Endothelial cell (in vitro differentiated cells): ENCODE measurements at places on chromosomes 4 and X.
A peak's percentile ranks its signal among the peaks of the same experiment; 100 is the strongest.

- no peak overlapping the region for H3K27ac ChIP-seq
- no peaks in the 10 kb centered on the region for H3K36me3 ChIP-seq
- DNase-seq: no peak
- no peaks in the 10 kb centered on the region for H3K27me3 ChIP-seq
- H3K4me3 ChIP-seq: no peak overlapping the region
Measured at GRCh38 chr4:110869862-110870572, 247.1 kb upstream of the PITX2 start.

DNA sequence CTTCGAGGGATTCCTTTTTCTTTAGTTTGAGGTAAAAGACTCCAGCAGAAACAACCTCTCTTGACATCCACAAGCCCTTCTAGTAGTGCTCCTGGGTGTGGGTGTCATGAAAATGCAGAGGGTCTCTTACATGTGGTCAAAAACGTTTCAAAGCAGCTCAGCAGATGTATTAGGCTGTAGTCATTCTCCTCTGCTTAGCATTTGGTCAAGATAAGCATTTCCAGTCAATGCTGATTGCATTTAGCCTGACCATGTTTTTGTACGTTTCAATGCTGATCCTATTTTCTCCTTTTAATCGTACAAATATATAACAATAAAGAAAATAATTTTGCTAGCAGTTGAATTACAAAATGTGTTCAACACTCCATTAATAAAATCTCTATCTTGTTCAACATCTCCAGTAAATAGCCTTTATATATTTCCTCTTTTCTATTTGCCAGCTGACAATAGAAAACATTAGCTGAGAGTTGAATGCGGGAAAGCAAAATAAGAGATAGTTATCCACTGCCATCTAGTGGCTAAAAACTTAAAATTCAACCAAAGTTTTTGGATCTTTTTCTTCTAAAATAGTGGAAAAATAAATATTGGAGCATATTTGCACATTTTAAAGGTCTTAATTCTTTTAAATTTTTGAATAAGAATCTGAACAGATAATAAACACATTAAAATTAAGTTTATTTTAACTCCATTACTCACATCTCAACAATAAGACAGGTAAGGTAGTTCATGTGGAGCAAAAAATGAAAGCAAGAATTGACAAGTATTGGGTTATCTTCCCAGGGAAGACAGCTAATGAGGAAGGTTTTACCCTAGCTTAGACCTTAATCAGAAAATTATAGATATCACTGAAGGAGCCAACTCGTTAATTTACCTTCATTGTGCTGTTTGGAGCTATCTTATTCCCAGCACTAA, 15.2 kb upstream of the PACRGL start:
- no peaks in the 10 kb centered on the region for H3K27me3 ChIP-seq
- no peak for DNase-seq
- no peak overlapping the region for H3K4me3 ChIP-seq
- no peak overlapping the region for H3K27ac ChIP-seq
- no peaks in the 10 kb centered on the region for H3K4me1 ChIP-seq
- H3K36me3 ChIP-seq: no peaks in the 10 kb centered on the region

GRCh38 chr4:75172551-75172950, 239.6 kb downstream of the PARM1 start:
- no peak overlapping the region for H3K4me3 ChIP-seq
- no peak overlapping the region for H3K27ac ChIP-seq
- no peaks in the 10 kb centered on the region for H3K4me1 ChIP-seq
- H3K27me3 ChIP-seq: no peaks in the 10 kb centered on the region
- no peak for DNase-seq

- peaks cover under 1% of the 10 kb centered on the region for H3K27me3 ChIP-seq
- peak; percentile 3 for DNase-seq
Measured at GRCh38 chrX:119605464-119606279, 552 bp downstream of the NKRF start.

DNA sequence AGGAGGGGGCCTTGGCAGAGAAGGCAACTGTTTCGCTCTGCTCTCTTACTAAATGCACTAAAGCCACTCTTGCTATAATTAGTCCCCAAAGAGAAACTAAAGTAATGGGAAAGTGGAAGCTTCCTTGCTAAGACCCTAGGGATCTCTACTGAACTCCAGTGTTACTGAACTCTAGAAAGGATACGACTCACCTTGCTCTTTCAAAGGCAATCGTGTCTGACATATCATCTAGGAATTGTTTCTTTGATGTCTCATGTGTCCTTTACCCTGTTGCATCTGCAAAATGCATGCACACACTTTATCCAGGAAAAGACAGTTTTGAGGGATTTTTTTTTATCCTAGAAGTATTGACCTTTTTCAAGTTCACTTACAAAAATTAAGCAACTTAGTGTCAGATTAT, 148.1 kb upstream of the FAM9B start:
- H3K4me1 ChIP-seq: no peaks in the 10 kb centered on the region
- no peaks in the 10 kb centered on the region for H3K27me3 ChIP-seq

DNA sequence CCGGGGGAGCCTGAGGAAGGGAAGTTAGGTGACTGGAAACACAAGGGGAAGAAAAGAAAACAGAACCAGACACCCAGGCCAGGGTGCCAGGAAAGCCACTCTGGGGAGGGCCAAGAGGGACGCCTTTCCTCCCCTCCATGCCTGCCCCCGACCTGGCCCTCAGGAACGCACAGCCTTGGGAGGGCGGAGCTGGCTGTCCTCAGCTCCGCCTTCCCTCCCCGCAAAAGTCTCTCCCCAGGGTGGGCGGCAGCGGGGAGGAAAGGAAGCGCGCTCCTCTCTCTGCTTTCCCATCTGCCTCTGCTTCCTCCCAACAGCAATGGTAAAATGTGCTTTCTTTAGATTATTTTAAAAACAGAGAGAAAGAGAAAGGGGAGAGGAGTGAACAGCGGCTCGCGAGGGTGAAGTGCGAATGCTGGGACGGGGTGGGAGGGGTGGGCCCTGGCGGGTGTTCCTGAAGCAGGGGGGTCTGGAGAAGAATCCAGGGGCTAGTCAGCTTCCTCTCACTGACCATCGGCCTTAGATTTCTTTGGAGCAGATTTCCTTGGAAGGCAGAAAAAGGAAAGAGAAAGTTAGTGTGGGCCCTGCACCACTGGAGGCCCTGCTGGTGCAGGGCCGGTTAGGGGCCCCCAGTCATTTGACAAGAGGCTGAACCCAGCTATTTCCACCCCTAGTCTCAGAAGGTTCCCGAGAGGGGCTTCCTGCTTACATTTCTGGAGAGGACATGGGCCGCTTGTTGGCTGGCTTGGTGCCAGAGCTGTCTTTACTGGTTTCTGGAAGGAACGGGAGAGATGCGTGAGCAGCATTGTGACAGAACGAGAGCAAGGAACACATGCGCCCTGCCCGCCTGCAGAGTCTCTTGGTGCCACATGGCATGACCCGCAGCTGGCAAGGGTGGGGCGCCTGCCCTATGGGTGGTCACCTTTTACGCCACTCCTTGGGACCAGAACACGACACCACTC, 4.7 kb upstream of the RENBP start:
- peaks cover 5% of the 10 kb centered on the region for H3K27me3 ChIP-seq
- H3K27ac ChIP-seq: peak overlapping the region; percentile 90
- peak; percentile 16 for DNase-seq
- peaks cover 11% of the 10 kb centered on the region for H3K4me1 ChIP-seq
- H3K36me3 ChIP-seq: peaks cover 7% of the 10 kb centered on the region
- H3K4me3 ChIP-seq: peak overlapping the region; percentile 47

GRCh38 chr4:70600977-70601376, 8.9 kb downstream of the AMBN start:
- no peak overlapping the region for H3K4me3 ChIP-seq
- peaks cover 6% of the 10 kb centered on the region for H3K4me1 ChIP-seq
- H3K27me3 ChIP-seq: no peaks in the 10 kb centered on the region
- no peak overlapping the region for H3K27ac ChIP-seq
- DNase-seq: no peak

- peaks cover 1% of the 10 kb centered on the region for H3K27me3 ChIP-seq
- H3K4me1 ChIP-seq: no peaks in the 10 kb centered on the region
- no peak overlapping the region for H3K4me3 ChIP-seq
- H3K36me3 ChIP-seq: no peaks in the 10 kb centered on the region
Measured at GRCh38 chrX:136126371-136126770, 21.0 kb upstream of the FHL1 start.

- H3K27ac ChIP-seq: no peak overlapping the region
- DNase-seq: no peak
- no peaks in the 10 kb centered on the region for H3K36me3 ChIP-seq
Measured at GRCh38 chr4:11590132-11590531, 161.4 kb upstream of the HS3ST1 start.

GRCh38 chrX:56729152-56729850, at the start of gene NBDY:
Gene NBDY, plus strand, starts transcription at chrX:56729243. Its CDS starts 111 bp downstream, at chrX:56729354.
- no peaks in the 10 kb centered on the region for H3K4me1 ChIP-seq
- peak within 1 kb of the TSS; percentile 96 for H3K4me3 ChIP-seq
- H3K27me3 ChIP-seq: peaks cover 5% of the 10 kb centered on the region
- H3K36me3 ChIP-seq: no peaks in the 10 kb centered on the region
- peak within 1 kb of the TSS; percentile 91 for H3K27ac ChIP-seq

- H3K36me3 ChIP-seq: no peaks in the 10 kb centered on the region
- no peaks in the 10 kb centered on the region for H3K4me1 ChIP-seq
- no peak overlapping the region for H3K27ac ChIP-seq
- no peaks in the 10 kb centered on the region for H3K27me3 ChIP-seq
- H3K4me3 ChIP-seq: no peak overlapping the region
Measured at GRCh38 chr4:135338181-135338580, 1136.6 kb upstream of the PABPC4L start.

DNA sequence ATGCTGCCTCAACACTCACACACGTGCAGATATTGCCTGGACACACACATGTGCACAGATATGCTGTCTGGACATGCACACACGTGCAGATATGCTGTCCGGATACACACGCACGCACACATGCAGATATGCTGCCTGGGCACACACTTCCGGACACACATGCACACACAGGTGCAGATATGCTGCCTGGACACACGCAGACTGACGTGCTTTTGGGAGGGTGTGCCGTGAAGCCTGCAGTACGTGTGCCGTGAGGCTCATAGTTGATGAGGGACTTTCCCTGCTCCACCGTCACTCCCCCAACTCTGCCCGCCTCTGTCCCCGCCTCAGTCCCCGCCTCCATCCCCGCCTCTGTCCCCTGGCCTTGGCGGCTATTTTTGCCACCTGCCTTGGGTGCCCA, 14.7 kb downstream of the FGFRL1 start:
- H3K27ac ChIP-seq: no peak overlapping the region
- H3K27me3 ChIP-seq: peaks cover 12% of the 10 kb centered on the region
- H3K36me3 ChIP-seq: peaks cover 3% of the 10 kb centered on the region
- H3K4me3 ChIP-seq: no peak overlapping the region
- no peak for DNase-seq
- no peaks in the 10 kb centered on the region for H3K4me1 ChIP-seq

- no peak overlapping the region for H3K27ac ChIP-seq
- no peaks in the 10 kb centered on the region for H3K27me3 ChIP-seq
- peak; percentile 15 for DNase-seq
- H3K4me3 ChIP-seq: no peak overlapping the region
Measured at GRCh38 chrX:70998411-70999027, 67.6 kb upstream of the SLC7A3 start.

- no peaks in the 10 kb centered on the region for H3K36me3 ChIP-seq
- H3K27ac ChIP-seq: no peak overlapping the region
- no peak overlapping the region for H3K4me3 ChIP-seq
- H3K27me3 ChIP-seq: no peaks in the 10 kb centered on the region
Measured at GRCh38 chr4:110516106-110516922, 40.4 kb downstream of the ENPEP start.

- H3K27me3 ChIP-seq: peaks cover under 1% of the 10 kb centered on the region
- H3K4me3 ChIP-seq: no peak overlapping the region
- no peak for DNase-seq
- H3K27ac ChIP-seq: no peak overlapping the region
Measured at GRCh38 chr4:54365691-54366090, 136.6 kb downstream of the PDGFRA start.

DNA sequence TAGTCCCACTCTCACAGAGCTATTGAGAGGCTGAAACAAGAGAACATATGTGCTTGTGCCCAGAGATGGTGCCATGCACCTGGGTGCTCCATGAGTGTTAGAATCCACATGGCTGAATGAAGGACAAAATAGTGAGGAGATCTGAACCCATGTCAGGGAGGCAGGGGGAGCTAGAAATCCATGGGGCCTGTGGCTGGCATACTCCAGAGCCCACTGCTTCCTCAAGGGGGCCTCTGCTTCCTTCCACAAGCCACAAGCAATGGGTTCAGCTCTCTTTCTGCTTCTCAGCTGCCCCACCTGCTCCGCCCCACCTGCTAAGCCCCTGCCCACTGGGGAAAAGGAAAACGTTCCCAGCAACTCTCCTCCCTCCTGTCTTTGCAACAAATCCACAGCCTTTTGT, 46.1 kb downstream of the PJA1 start:
- H3K4me3 ChIP-seq: no peak overlapping the region
- H3K36me3 ChIP-seq: no peaks in the 10 kb centered on the region
- H3K27ac ChIP-seq: no peak overlapping the region
- H3K27me3 ChIP-seq: no peaks in the 10 kb centered on the region
- no peak for DNase-seq

- H3K4me1 ChIP-seq: peaks cover 5% of the 10 kb centered on the region
- H3K27me3 ChIP-seq: peaks cover 5% of the 10 kb centered on the region
- H3K27ac ChIP-seq: no peak overlapping the region
- peak; percentile 21 for DNase-seq
Measured at GRCh38 chr4:75708218-75708691, 16.1 kb upstream of the USO1 start.
